ENCODE measurements at places on chromosomes 12 and 14. TPM values are rescaled to one million over a fixed set of nuclear protein-coding genes. Genes with fewer than 3 reads are reported as not detected.

The RPS26 gene
- 3,046 TPM for total RNA-seq

The HHIPL1 gene
- total RNA-seq, result 4.7 TPM

The SLC7A7 gene
- total RNA-seq, result 2.2 TPM

The CEP128 gene
- total RNA-seq, result 10.3 TPM

GRCh38 chr12:132496358-132496669 lies 6.4 kb downstream of the FBRSL1 start:
- DNase-seq, result no peak

The SVOP gene
- not detected for total RNA-seq

- no peak for DNase-seq
These were observed 20.2 kb upstream of the CLEC4D start for GRCh38 chr12:8493084-8493483.

DNA sequence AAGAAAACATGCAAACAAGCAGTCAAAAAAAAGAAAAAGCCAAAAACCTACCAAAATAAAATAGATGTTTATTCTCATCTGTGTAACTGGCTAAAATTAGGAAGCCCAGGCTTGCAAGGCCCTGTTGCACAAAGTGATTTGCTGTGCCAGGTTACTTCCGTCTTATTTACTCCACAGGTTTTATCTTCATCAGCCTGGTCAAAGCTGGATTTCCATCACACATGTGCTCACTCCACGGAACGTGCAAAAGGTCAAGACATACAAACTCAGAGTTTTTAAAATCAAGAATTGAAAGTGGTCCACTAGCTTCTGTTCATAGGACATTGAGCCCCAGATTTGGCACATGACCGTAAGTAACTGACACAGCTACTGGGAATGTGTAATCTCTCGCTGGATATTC lies 14.8 kb downstream of the KCNJ8 start:
- DNase-seq, result no peak

- no peak for DNase-seq
These were observed 1049.0 kb downstream of the VRK1 start for GRCh38 chr14:97846156-97846555.

DNA sequence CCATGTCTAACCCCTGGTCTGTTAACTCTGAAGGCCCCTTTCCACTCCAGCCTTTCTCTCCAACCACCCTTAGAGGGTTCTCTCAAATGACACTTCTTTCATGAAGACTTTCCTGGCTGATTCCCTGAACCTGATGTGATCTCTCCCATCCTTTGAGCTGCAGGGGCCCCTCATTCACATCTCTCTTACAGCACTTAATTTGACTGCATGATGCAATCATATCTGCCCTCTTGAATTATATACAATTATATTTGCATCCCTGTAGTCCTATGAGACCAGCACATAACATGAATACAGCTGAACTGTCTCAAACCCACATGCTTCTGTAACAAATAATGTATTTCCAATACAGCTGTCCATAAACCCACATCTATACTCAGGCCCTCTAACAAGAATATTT lies 56.4 kb downstream of the PPP2R5E start:
- DNase-seq, result no peak

The BEGAIN gene
- total RNA-seq, result 1.6 TPM

The ABCB9 gene
- total RNA-seq, result 9.5 TPM

- no peak for DNase-seq
These were observed 1.9 kb downstream of the NKX2-1 start for GRCh38 chr14:36518031-36518585.

GRCh38 chr14:44165286-44165685 lies 341.8 kb downstream of the FSCB start:
- no peak for DNase-seq

- DNase-seq, result no peak
These were observed 139.6 kb downstream of the PRKCH start for GRCh38 chr14:61460718-61461611.

The PLBD1 gene
- total RNA-seq, result 15.5 TPM

Data from suprapubic skin (tissue), 4 donors.